8988T (cell line): ENCODE measurements at places on chromosomes 5 and 9.

GRCh38 chr5:74067748-74068541, 441.9 kb downstream of the ARHGEF28 start:
- DNase-seq, result no peak

- no peak for DNase-seq
Observed at GRCh38 chr9:72262063-72262462, 102.9 kb downstream of the ZFAND5 start.

DNA sequence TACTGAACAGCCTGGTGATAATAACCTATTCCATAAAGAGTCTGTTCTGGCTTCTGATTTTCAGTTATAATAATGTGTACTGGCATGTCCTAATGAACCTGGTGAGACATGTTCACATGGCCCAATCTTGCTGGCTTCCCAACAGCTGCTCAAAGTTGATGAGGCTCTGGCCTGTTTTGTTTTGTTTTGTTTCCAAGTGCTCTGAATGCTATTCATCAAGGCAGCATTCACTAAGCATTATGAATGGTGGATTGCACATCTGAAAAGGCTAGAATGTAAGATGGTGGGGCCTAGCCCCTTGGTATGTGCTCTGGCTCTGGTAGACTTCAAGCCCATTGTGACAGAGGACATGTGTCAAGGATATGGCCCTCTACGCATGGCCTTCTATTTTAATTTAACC, 388.5 kb downstream of the PSAT1 start:
- DNase-seq, result no peak

GRCh38 chr9:6007058-6007769, 8.2 kb downstream of the RANBP6 start:
- DNase-seq, result peak; percentile 38

DNA sequence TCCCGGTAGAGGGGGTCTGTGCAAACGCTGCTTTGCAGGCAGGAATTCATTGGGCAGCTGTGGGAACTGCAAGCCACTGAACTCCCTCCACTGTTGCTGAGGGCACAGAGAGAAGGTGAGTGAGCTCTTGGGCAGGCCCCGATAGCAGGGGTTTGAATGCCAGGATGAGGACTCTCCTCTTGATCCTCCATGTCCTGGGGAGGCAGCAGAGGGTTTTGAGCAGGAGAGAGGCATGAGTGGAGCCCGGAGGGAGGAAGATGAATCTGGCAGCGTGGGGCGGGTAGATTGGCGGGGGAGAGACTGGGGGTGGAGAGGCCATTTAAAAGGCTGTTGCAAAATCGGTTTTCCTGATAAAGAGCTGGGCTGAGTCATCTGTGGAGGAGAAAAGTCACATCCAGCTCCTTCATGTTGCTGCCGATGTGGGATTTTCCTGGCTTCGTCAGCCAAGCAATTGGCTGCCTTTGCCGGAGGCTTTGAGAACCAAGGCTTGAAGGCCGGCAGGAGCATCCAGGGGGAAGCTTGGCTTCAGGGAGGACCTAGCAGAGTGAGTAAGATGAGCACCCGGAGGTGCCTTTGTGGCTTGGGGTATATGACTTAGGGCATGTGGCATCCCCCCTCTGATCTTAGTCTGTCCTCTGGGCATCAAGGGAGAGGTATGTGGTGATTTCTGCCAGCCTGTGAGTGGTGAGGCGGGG, at the start of gene SYNPO:
Gene SYNPO, plus strand, starts transcription at position 350 of the 695 bp plus-strand sequence. CDS start 7,616 bp downstream, outside the sequence.
- DNase-seq, result no peak

- DNase-seq, result no peak
Observed at GRCh38 chr5:96150007-96150406, 188.4 kb upstream of the ELL2 start.
